HCT116 (cell line): ENCODE measurements at places on chromosomes 2 and 18.

DNA sequence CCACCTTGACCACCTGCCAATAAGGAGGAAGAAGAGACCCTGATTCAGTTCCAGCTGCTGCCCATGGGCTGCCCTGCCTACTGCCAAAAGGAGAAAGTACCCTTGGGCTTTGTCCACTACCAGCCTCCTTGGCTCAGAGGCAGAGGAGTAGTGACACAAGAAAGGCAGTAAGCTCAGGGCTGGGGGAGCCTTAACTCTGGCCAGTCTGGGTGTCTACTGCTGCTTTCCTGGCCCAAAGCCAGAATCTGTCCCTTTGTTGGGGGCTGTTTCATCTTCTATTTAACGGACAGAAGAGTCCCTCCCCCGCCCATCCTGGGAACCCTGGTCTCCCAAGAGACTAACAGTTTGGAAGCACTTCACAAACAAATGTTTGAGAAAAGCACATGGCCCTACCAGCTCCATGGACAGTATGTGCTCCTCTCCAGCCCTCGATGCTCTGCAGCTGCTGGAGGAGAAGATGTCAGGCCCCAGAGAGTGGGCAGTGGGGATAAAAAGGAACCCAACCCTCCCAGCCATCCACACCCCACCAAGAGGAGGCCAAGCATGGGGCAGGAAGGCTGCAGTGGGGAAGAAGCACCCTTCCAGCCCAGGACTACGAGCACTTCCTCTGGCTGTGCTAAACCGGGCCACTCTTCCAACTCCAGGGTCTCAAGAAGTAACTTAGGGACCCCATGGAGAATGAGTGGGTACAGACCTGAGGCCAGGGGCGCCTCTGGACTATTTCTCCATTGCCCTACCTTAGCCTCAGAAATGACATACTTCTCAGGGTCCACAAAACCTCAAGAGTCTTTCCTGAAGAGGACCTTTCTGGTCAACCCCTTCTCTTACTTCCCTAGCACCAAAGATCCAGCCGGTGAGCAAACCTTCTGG lies 1.2 kb downstream of the ATG9A start:
- no peak for DNase-seq

- no peak for DNase-seq
Observed at GRCh38 chr2:11588228-11589110, 54.6 kb downstream of the GREB1 start.

DNA sequence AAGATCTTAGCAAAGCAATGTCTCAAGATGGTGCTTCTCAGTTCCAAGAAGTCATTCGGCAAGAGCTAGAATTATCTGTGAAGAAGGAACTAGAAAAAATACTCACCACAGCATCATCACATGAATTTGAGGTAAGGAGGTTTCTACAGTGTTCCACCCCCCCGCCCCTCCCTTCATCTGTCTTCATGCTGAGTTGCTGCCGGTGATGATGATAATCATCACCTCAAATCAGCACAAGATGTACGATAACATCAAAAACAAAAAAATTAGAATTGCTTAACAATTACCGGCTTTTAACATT lies 14.6 kb downstream of the UGP2 start:
- DNase-seq: no peak

GRCh38 chr2:104673225-104673624 lies 180.7 kb upstream of the POU3F3 start:
- no peak for DNase-seq

DNA sequence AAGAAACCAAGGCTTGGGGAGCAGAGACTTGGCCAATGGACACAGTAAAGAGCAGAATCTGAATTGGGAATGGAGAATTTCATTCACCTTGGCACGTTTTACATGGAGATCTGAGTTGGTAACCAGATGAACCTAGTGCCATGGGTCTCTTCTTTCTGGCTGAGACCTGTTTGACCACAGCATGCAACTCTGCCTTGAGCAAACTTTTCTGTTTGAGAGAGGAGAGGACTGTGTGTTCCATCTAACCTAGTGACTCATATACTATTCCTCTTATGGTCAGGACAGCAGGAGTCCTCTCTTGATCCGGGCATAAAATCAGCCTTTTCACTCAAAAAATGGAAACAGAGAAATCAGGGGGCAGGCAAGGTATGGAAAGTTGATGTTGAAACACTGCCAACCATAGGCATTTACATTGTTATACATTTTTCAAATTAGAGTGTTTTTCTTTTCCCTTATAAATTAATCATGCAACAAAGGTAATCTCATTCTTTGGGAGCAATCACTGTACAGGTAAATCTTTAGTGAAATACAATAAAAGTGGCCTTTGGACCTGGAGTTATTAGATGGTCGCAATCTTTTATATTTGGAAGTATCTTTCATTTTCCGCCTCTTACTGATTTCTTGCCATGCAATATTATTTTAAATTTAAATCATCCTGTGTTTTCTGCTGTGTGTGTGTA lies 86.7 kb downstream of the NRP2 start:
- no peak for DNase-seq

- no peak for DNase-seq
Observed at GRCh38 chr2:66134138-66134701, 300.7 kb upstream of the MEIS1 start.

DNA sequence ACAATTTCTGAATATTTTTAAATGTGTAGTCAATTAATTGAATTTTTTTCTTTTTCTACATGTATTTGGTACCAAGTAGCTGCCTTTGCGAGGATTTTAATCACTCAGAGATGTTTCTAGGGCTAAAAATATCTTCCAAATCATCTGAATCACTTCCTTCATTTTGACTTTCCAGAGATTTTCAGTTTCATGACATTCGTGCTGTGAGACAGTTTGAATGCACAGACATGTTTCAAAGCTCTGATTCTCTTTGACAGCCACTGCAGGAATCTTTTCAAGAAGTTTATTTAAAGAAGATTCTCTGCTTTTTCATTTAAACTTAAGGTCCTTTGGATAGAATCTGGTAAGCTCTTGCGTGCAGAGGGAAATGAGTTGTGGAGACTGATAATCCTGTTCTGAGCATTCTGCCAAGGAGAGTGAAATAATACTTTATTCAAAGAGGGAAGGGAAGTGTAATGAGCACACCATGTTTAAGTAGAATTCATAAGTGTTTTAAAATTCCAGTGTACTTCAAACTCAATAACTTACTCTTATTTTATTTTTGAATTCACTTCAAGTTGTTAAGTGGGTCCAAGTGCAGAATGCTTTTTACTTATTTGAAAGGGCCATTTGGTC lies 9.7 kb downstream of the CYBRD1 start:
- DNase-seq: no peak

DNA sequence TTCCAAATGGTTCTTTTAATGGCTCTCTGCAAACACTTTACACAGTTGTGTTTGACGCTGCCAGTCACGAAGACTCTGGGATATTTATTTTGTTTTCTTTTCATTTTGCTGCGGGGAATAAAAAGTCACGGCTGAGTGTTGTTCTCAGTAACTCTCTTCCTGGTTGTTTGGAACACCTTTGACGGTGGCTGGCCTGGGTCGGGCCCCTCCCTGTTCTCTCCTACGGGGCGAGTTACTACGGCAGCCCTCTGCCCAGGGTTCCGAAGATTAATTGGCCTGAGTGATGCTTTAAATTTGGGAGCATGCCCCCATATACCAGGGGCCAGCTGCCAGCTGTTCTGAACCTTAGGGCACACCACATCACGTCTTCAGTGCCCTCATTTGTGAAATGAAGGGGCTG lies 84.7 kb downstream of the GATA6 start:
- no peak for DNase-seq

GRCh38 chr2:233130024-233130423 lies 69.9 kb downstream of the INPP5D start:
- DNase-seq: no peak

- DNase-seq: no peak
Observed at GRCh38 chr2:71669058-71669456, 215.7 kb downstream of the DYSF start.

DNA sequence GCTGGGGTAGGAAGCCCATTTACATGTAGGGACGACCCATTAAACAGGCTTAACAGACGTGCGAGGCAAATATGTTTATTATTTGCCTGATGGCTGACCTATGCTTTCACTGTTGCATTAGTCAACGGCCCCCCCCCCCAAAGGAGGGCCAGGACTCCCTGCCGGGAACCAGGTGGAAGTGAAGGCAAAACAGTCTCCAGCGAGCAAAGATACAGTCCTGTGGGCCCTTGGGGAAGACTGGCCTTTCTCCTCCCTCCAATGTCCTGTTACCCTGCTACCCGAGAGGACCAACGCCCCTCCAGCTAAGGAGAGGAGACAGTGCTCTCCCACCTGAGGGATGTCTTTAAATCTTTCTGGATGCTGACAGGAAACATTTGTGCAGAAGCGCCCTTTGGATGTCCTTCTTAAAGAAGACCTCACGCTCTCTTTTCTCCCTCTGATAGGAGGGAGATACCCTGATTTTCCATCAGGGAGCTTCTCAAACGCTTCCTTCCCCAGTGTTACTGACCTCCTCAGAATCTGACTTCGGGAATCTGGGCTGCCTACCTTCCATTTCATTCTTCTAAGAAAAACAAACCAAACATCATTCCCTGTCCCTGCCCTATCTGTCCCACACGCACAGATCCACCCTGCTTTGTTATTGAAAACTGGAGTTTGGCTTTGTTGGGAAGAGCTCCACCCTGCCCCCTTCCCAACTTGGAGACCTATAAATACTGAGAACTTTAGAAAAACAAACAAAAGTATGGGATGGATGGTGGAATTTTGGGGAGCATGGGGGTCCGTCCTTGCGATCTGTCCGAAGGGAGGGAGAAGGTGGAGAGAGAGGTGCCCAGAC lies 135.9 kb upstream of the SIX3 start:
- no peak for DNase-seq

- peak; percentile 13 for DNase-seq
Observed at GRCh38 chr2:138814123-138814898, 34.1 kb upstream of the NXPH2 start.

DNA sequence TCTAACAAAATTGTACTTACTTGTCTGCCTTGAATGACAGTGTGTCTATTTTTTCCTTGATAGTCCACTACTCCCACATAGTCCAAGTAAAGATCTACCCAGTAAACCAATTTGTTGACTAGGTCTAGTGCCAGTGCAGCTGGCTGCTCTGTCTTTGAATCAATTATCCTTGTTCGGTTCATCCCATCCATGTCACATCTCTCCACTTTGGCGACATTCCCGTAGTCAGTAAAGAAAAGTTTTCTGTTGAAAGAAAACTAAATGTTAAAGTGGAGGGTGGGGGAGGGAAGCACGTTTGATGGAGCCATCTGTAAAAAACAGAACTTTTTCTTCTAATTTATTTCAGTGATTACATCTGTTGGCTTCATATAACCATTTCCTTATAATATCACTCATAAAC lies 1068.8 kb downstream of the LRP1B start:
- DNase-seq: no peak

DNA sequence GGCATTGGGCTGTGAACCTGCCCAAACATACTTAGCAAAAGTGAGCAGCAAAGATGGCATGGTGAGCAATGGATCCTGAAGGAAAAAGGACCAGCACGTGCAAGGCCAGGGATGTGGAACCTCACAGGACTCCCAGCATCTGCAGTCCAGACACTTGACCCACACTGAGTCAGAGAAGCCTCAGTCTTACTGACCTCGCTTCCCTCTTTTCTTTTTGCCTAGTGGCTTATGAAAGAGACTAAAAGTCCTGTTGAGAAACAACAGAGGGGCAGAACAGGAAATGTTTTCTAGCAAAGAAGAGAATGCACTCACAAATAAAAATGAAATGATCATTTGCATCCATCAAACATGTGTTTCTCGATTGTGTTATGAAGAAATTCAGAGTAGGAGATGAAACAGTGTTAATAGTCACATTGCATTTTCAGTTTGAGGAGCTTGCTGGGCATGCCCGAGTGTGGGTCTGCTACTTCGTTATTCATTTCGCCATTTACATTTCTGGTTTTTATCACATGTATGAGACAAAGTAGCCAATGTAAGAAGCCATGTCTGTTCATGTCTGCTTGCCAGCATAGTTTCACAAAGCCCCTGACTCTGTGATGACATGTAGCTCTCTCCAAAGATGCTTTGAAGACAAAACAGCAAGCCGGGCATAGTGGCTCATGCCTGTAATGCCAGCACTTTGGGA lies 118.4 kb downstream of the INO80D start:
- DNase-seq: no peak

DNA sequence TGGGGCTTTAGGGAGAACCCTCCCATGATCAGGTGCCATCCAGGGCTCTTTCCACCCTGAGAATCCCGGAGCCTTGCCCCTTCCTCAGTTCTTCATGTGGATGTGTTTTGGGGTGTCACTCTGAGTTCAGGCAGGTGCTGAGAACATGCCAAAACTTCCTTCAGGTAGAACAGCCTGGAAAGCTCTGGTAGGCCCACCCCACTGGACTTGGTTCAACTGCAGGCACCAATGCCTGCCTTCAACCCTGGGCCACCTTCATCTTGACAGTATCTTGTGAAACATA lies 85.8 kb downstream of the EPAS1 start:
- DNase-seq: no peak

- no peak for DNase-seq
Observed at GRCh38 chr2:181685150-181685688, 4.9 kb upstream of the NEUROD1 start.

DNA sequence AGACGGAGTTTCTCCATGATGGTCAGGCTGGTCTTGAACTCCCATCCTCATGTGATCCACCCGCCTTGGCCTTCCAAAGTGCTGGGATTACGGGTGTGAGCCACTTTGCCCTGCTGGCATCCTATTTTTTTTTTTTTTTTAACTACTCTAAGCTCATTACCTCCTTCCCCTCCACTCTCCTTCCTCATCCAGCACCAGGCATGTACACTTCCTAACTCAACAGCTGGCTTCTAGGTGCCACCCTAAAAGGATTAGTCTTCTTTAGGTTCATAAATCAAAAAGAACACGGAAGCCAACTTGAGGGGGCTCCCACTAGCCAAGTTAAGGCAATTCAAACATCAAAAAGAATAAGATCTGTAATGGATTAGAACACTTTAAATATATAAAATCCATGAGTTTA lies 70.6 kb upstream of the TEX51 start:
- DNase-seq: no peak

DNA sequence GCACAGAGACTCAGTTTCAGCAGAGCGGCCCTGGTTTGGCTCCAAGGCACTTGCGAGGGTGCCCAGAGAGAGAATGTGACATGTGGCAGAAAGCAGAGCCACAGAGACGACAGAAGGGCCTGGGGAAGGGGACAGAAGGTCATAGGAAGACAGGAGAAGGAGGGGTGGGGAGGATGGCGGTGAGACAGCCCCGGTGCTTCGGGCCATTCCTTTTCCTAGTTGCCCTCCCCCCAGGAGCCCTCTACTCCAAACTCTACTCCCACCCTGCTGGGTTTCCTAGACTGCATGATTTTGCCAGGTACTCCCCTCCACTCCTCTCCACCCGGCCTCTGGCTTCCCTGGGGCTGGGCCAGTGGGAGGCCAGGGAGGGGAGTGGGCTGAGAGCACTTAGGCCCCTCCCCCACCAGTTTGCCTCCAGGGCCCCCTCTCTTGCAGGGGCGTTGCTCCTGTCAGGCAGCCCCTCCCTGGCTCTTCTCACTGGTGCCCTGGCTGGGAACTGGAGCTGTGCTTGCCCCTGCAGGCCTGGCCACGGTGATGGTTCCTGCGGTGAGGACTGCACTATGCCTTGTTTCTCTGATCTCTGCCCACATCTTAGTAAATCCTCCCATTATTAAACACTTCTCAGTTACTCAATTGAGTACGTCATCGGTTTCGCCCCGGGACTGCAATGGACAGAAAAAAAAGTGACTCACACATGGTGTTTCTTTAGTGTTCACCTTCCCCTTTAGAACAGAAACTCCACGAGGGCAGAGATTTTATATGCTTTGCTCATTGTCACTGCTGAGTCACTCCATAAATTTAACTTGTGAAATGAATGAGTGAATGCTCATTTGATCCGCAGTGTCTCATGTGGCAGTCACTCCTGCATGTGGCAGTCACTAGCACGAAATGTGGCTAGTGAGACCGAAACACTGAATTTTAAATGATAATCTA lies 58.7 kb upstream of the SP3 start:
- peak; percentile 27 for DNase-seq
